Stimulated activated CD8-positive, alpha-beta memory T cell treated with anti-CD3 and anti-CD28 coated beads, Interleukin-7, amount 100 ng/mL, for 4 hours (primary cell): ENCODE measurements at places on chromosomes 4 and X.

- no peak for DNase-seq
Observed at GRCh38 chr4:986428-986878, 391 bp upstream of the IDUA start.

DNA sequence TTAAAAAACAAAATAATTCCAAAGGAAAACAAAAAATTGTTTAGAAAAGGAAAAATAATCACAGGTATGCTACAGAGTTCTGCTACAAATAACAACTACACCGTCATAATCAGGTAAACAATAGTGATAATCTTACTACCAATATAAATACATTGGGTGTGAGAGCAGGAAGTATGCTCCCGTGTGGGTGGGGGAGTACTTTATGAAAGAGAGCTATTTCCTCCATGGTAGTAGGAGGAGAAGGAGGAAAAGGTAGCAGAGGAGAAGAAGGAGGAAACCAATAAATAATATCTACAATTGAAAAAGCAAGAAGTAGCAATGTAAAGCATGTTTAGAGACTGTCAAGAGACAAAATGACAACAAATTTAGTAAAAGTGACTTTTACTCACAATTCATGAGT lies 35.1 kb downstream of the TEC start:
- DNase-seq: no peak

- DNase-seq: no peak
Observed at GRCh38 chr4:74623041-74623440, 171.3 kb downstream of the BTC start.

DNA sequence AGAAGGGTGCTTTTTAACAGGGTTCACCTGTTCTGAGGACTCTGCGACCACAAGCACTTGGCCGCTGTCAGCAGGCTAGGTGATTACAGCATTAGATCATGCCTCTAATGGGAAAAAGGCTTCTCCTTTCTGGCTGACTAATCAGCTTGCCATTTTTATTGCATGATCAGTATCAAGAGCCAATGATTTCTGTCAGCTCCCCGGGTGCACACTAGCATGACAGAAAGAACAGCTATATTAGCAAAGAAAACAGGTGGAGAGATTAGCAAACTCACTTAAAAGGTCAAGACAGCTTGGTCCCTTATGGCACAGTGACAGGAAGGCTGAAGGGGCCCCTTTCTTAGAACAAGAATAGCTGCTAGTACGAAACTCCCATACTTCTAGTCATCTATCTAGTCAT lies 170.0 kb downstream of the SMIM20 start:
- no peak for DNase-seq

- DNase-seq: no peak
Observed at GRCh38 chr4:17027495-17027894, 129.1 kb upstream of the LDB2 start.
